ENCODE measurements at places on chromosomes 1 and 21.

- DNase-seq, result no peak
Observed at GRCh38 chr1:174044418-174045222, 22.5 kb upstream of the RC3H1 start.

DNA sequence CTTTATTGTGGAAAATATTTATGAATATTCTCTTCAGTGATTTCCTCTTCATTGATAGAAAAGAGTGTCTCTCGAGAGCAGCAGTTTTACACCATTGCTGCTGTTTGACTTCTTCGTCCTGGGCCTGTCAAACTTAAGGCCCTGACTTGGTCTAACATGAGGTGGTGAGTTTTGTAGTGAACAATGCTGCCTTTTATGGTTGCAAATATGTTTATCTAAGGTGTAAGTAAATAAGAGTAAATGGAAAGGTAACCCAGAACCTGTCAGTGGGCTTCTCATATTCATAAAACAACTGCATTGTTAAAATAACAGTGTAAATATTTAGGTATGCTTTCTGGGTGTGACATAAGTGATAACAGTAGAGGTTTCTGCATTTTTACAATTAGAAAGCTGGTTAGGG, 62.8 kb upstream of the SCCPDH start:
- DNase-seq, result no peak

DNA sequence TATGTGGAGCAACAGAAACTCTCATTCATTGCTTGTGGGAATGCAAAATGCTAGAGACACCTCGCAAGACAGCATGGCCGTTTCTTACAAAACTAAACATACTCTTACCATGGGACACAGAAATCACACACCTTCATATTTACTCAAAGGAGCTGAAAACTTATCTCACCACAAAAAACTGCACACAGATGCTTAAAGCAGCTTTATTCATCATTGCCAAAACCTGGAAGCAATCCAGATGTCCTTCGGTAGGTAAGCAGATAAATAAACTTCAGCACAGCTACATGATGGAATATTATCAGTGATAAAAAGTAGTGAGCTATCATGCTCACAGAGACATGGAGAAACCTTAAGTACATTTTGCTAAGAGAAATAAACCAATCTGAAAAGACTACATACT, 124.3 kb downstream of the RERE start:
- DNase-seq, result no peak

DNA sequence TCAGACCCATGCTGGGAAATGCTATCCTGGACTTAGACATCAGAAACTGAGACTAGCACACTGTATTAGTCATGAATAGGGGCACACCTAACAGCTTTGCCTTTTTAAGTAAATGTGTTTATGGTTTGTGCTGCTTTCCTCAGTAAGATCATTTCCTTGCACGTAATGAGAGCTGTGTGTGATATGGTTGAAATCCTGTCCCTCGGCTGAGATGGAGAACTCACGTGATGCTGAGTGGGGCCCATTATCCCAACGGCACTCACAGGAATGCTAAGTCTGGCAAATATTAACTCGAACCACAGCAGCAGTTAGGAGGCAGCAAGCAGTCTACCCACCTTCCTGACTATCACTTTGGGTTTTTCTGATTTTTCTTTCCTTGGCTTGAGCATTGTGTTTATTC, 38.2 kb downstream of the BCL9 start:
- no peak for DNase-seq

- DNase-seq, result no peak
Observed at GRCh38 chr21:42156690-42157605, 62.0 kb upstream of the ABCG1 start.

GRCh38 chr1:119341372-119341947, 27.1 kb upstream of the HAO2 start:
- no peak for DNase-seq

GRCh38 chr1:243851257-243851756, 1.3 kb upstream of the AKT3 start:
- DNase-seq, result no peak

DNA sequence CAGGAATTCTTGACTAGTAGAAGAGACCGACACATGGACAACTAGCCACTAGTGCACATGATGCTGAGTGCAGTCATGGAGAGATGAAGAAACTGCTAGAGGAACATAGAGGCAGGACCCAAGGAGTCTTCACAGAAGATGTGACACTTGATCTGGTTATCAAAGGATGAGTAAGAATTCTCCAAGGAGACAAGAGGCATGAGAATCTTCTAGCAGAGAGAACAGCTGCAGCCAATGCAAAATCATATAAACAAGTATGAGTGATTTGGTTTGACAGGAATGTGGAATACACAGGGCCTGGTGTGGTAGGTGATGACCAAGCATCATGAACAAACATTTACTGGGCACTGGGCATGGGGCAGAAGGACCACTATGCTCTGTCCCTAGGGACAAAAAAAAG, 140.9 kb upstream of the CTTNBP2NL start:
- DNase-seq, result no peak

DNA sequence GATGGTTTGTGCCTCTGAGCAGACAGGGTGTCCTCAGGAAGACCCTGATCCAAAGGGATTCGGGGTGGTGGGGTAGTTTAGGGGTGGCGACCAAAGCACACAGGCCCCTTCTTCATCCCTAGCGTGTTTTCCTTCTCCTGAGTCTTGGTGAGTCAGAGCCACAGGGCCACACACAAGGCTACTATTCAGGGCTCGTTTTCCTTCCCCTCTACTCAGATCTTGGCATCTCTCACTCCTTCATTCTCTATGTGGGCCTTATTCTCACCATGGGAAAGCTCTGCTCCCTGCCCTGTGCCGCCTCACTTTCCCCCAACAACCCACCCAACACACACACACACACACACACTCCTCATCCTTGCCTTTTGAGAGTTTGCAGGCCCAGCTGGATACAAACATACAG, 43.6 kb upstream of the WNT2B start:
- DNase-seq, result no peak

Measured in cortex of kidney (tissue), 1 donor.